ENCODE measurements at places on chromosomes 2 and 18.

DNA sequence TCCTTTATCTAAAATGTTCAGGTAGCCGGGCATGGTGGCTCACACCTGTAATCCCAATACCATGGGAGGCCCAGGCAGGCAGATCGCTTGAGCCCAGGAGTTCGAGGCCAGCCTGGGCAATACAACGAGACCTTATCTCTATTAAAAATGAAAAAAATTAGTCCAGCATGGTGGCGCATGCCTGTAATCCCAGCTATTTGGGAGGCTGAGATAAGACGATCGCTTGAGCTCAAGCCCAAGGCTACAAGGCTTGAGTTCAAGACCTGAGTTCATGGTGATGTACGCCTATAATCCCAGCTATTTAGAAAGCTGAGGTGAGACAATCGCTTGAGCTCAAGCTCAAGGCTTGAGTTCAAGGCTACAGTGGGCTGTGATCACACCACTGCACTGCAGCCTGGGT, 45.6 kb upstream of the GPR75 start:
- DNase-seq = no peak

DNA sequence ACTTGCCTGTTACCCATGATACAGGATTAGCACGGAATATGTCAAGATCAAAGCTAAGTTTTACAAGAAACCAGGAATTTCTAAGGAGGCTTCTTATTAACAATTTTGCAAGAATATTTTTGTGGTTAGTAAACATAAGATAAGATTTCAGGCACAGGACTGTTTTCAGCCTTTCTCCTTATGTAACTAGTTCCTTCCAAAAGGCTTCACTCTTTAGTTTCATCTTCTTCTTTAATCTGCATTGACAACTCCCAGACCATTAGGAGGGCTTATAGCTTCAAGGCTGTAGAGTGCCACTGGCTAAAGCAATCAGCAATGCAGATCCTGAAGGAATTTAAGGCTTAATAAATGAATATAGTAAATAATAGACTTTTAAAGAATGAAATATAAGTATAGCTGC, 29.3 kb downstream of the SLC14A1 start:
- no peak for DNase-seq

- DNase-seq = no peak
Observed at GRCh38 chr18:31162419-31162793, 250 bp downstream of the DSC1 start.

DNA sequence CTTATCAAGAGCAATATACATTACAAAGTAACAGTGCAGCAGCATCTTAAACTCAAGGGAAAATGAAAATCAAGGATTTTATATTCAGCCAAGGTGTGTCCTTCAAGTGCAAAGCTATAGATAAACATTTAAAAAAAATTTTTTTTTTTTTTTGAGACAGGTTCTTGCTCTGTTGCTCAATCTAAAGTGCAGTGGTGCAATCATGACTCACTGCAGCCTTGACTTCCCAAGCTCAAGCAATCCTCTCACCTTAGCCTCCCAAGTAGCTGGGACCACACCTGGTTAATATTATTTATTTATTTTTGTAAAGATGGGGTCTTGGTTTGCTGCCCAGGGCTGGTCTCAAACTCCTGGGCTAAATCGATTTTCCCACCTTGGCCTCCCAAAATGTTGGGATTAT, 9.0 kb downstream of the CDKL4 start:
- DNase-seq = no peak

DNA sequence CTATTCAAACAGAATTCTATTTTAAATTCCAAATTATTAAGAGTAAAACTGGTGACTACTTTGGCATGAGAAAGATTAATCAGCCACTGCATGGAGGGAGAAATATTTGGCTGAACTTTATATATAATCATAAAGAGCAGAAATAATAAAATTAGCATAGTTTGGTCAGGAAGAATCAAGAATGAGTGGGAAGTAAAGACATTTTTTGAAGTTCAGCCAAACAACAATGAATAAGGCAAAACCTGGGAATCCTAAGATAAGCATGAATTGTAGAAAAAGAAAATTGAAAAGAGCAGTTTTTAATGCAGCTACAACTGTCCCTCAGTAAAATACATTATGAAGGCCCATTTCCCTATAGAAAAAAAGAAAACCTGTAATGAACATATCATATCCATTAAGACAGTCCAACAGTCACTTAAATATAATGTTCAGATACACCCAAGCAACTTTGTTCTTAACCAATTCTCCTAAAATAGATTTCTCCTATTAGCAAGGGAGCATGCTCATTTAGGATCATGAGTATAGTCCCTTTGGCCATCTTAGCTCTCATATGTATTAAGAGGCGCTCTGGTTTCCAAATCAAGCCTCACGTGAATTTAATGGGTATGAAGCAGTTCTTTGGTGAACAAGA, 6.5 kb downstream of the TMEM17 start:
- no peak for DNase-seq

GRCh38 chr2:171166328-171166983, 5.8 kb upstream of the TLK1 start:
- DNase-seq = no peak

DNA sequence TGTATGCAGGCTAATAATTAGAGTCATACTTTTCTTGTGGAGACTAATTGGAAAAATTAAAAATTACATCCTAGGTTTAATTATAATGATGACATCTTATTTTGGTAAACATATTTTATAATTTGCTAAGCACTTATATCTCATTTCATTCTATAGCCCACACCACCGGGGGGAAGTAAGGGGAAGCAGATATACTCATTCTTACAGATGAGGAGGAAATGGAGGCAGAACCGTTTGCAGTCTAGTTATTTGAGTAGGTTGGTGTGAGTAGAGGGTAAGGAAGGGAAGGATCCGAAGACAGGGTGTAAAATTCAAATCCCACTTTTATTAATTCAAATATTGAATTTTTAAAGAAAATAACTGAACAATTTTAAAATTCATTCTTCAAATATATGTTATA, 3.7 kb downstream of the ITGAV start:
- no peak for DNase-seq

GRCh38 chr2:25491966-25492532, 150.3 kb upstream of the DNMT3A start:
- DNase-seq = no peak

- no peak for DNase-seq
Observed at GRCh38 chr2:74297391-74297790, 45.8 kb downstream of the SLC4A5 start.

DNA sequence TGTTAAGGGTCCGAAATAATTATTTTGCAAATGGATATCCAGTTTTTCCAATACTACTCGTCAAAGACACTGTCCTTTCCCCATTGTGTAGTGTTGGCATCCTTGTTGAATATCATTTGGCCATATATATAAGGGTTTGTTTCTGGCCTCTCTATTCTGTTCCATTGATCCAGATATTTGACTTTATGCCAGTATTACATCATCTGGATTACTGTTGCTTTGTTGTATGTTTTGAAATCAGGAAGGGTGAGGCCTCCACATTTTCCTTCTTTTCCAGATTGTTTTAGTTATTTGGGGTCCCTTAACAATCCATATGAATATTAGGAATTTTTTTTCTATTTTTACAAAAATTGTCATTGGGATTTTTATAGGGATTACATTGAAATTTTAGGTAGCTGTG, 244.1 kb downstream of the GPD2 start:
- DNase-seq = no peak

- no peak for DNase-seq
Observed at GRCh38 chr2:50347358-50348044, 684.4 kb downstream of the NRXN1 start.

- DNase-seq = no peak
Observed at GRCh38 chr2:16245481-16246054, 305.2 kb downstream of the MYCN start.

DNA sequence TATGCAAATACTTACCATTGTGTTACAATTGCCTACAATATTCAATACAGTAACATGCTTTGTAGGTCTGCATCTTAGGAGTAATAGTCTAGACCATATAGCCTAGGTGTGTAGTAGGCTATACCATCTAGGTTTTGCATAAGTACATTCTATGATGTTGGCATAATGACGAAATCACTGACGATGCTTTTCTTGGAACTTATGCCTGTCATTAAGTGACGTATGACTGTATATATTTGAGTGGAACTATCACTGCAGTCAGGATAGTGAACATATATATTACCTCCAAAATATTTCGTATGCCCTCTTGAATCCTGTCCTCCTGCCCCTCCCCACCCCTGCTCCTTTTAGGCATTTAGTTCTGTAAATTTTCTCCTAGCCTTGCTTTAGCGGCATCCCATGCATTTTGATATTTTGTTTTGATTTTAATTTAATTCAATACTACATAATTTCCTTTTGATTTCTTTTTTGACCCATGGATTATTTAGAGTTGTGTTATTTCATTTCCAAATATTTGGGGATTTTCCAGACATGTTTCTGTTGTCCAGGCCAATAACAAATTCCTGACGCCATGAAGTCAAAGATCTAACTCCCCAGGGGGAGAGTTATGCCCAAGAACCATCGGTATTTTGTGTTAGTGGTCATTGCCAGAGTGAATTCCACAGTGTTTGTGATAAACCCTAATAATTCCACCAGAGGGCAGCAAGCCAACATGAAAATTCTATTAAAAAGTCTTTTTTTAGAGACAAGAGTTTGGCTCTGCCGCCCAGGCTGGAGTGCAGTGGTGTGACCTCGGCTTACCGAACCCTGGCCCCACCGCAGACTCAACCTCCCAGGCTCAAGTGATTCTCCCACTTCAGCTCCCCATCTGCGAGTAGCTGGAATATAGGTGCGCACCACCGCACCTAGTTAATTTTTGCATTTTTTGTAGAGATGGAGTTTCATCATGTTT, 24.2 kb upstream of the CASP8 start:
- peak; percentile 71 for DNase-seq
